Stimulated activated CD4-positive, alpha-beta T cell treated with anti-CD3 and anti-CD28 coated beads, TNF-alpha, amount 100 ng/mL, for 48 hours (primary cell): ENCODE measurements at places on chromosomes 3 and 15.

GRCh38 chr15:40053079-40053830, 14.3 kb upstream of the SRP14 start:
- no peak for DNase-seq

GRCh38 chr3:22565393-22565792, 637.7 kb upstream of the UBE2E2 start:
- no peak for DNase-seq

- no peak for DNase-seq
These were observed 16.0 kb upstream of the PTX3 start for GRCh38 chr3:157420606-157421130.

GRCh38 chr15:78301828-78302227, 2.4 kb upstream of the SKIC8 start:
- no peak for DNase-seq

DNA sequence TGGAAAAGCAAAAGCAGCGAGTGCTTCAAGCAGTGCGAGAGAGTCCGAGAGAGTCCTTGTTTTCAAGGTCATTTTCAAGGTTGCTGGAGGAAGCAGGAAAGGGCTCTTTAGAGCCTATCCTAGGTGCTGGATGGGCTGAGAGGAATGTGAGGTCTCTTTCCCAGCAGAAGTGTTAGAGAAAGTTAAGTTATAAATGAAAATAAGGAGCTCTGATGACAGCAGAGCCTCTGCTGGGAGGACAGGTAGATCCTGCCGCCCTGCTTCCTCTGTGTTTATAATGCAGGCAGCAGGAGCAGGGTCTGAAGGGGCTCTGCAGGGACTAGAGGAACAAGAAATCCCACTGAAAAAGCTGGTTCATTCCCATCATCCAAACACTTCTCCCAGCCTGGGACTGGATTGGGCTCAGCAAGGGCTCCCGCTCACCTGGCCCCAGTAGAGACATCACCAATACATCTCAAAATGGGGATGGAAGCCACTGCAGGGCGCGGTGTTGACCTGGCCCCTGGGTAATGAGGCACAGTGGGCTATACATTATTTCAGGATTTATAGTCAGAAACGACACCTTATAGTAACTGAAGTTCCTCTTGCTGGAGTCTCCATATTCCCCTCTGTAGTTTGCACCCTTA, 41.5 kb upstream of the RAB6B start:
- no peak for DNase-seq

- DNase-seq = no peak
These were observed 350.5 kb upstream of the ICE2 start for GRCh38 chr15:60829416-60829815.

DNA sequence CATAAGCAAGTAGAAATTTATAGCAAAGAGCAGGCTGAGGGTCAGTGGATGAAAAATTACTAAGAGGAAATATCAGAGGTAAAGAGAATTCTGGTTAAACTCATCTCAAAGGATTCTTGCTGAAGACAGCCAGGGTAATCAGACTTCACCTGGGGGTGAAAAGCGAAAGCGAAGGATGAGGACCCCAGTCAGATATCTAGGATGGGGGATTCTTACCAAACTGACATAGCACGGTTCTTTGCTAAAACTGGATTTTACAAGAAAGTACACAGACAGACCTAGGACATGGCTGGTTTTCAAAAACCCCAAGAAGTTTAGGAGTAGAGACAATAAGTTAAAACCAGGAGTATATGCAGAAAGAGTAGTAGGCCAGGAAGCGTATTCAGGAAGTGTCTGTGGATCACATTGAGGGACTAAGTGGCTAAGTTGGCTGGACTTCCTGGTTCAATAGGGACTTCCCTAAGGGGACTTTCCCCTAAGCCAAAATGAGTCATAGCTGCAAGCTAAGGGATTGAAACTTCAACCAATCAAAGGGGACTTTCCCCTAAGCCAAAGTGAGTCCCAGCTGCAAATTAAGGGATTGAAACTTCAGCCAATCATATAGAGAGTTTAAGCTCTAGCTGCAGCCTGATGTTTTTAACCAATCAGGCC, 2.4 kb upstream of the CFAP91 start:
- DNase-seq = no peak

DNA sequence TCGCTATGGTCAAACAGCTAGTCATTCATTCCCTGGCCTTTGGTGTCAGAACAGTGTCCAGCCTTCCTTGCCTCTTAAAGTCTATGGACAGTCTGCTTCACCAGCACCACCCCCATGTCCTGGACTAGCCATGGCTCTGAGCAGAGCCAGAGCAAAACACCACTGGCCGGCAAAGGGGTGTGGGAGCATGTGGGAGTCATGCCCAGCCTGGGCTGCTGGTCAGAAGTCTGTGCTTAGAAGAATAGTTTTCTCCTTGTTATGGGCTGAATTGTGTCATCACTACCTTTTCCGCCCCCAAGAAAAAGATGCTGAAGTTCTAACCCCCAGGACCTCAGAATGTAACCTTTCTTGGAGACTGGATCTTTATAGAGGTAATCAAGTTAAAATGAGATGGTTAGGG, 132.9 kb upstream of the LPP start:
- no peak for DNase-seq

DNA sequence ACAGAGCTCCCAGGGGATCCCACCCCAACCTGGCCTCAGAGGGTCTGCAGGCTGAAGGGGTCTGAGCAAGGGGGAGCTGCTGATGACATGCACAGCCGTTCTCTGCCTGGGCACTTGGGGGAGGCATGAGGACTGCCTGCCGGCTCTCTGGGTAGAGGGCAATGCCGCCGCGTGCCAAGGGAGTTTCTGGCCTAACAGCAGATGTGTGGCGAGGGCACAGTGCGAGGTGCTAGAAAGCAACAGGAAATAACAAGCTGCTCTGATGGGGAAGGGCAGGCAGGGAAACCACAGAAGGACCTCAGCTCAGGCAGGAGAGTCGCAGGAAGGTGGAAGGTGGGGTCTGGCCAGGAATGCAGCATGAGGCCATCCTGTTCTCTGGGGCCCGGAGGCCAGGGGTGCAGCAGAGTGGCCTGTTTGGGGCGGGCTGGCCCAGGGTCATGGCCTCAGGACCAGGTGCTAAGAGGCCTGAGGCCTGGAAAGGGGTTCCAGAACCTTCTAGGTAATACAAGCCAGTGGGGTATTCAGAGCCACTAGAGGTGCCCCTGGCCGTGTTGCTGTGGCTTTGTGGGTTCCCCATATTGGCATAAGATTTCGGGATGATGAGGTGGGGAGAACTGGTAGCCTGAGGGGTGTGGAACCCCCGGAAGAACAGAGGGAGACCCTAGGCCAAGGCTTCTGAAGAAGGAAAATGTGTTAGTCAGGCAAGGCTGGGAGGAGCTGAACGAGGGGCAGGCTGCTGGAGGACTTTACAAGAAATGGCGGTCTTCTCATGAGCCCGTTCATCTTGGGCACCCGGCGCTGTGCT, 41.2 kb downstream of the RGMA start:
- no peak for DNase-seq

DNA sequence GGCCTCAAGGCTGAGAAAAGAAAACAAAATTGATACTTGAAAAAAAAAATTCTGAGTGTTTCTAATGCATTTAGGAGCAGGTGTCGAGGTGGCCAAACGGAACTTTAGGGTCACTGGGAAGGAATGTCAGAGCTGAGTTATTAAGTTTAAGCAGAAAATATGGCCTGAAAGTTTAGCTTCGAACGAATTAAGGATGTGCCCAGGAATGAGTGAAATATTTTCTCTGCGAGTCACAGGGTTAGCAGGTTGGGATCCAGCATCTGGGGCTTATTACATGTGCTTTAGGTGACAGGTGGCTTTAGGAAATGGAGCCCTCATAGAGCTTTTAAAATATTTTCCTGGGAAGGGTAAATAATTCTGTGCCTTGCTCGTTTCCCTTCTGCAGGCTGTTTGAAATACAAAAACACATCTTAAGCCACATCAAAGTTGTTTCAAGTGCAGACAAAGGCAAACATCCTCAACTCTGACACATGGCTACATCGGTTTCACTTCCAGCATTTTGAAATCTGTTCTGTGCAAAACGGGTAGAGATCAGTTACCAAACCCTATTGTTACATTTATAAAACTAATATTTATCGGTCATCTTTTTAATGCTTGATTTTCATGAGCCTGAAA, 143.1 kb upstream of the ARRDC4 start:
- DNase-seq = no peak

DNA sequence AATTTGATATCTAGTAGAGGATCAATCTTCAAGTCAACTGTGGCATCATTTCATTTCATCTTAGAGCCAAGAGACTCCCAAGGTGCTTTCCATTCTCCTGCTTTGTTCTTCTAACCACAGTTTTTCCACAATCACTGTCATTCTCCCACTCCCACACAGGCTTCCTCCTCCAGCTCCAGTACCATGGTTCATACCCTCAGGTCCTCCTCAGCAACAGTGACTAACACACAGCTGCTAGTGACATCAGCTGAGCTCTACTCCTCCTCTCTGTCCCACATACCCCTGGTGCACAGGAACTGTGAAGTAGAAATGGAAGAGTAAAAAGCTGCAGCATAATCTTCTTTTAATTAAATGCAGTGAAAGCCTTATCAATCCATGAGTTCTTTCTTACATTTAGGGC, 200.2 kb upstream of the DPH6 start:
- DNase-seq = no peak

- DNase-seq = no peak
These were observed 34.1 kb downstream of the ABTB1 start for GRCh38 chr3:127706785-127707351.

DNA sequence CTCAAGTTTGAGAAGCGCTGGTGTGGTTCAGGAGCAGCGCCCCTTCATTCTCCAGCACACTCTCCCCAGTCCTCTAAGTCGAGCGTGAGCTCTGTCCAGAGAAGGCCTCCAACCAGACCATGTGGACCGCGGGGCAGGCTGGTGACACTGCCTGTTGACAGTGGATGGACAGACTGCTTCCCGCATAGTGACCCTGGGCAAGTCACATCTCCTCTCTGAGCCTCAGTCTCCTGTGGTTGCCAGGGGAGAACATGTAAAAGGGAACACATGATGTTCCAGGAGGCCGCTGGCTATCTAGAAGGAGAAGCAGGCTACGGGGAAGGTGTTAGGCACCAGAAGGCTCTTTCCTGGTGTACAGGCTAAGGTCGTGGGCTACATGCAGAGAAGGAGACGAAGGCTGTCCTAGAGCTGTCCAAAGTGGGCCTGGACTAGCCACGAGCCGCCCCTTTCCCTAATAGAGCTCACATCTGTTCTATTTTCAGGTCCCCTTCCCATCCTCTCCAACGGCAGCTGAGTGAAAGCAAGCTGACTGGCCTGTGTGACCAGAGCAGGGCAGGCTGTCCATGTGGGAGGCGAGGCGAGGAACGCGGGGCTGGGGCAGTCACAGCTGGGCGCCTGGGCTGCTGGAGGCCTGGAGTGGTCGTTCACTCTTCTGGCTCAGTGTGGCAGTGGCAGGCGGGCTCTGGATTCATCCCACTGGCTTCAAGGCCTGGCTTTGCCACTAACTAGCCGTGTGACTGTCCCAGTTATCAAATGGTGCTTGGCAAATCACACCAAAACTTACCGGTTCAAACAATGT, 11.1 kb downstream of the ISG20 start:
- DNase-seq = no peak

- no peak for DNase-seq
These were observed 42.9 kb downstream of the FGD5 start for GRCh38 chr3:14861446-14862302.

- no peak for DNase-seq
These were observed 370.4 kb upstream of the RGMA start for GRCh38 chr15:93459396-93459795.
